ENCODE measurements at places on chromosomes 11 and 22.

GRCh38 chr11:66688561-66689534 lies 11.2 kb upstream of the RBM4B start:
- DNase-seq: no peak

DNA sequence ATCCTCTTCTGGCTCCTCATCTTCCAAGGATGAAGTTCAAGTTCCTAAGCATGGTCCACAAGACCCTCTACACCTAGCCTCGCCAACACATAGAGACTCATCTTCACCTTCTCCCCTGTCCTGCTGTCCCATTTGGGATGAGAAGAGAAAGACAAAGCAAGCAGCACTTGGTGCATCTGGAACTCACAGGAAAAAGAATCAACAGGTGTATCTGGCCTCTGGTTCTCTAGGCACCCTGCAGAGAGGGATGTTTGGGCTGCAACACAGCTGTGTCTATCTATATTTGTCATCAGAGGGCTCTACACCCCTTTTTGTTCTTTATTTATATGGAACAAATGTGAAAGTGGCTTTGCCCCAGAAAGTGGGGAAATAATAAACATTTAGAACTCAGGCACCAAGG lies 82.1 kb upstream of the GALNT18 start:
- DNase-seq: no peak

- DNase-seq: no peak
Measured at GRCh38 chr11:121309688-121310087, 17.1 kb downstream of the SC5D start.

GRCh38 chr11:48129697-48130395 lies 86.8 kb upstream of the OR4B1 start:
- no peak for DNase-seq

GRCh38 chr11:63764679-63765647 lies 3.6 kb downstream of the ZFTA start:
- DNase-seq: peak; percentile 58

- DNase-seq: no peak
Measured at GRCh38 chr11:124778281-124778680, 16.2 kb upstream of the ESAM start.

- DNase-seq: no peak
Measured at GRCh38 chr22:29820961-29821290, 17.1 kb downstream of the ASCC2 start.

DNA sequence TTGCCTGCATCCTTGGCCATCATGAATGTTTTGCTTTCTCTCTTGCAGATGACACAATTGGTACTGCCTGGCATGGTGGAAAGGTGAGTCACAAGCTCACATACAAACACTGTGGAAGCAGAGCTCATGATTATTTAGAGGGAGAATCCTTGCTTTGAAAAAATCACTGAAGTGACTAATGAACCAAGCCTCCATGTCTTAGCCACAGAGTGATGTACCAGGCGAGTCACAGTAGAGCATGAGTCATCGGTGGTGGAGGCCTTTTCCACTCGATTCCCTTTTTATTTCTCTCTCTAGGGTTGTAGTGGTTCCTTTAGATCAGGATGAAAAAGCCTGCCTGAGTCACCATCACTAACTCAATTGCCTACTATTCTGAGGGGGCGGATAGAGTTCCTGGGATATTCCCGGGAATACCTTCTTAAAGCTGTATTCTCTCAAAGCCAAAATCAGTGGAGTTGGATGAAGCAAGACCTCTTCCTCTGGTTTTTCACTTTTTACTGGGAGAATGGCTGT lies 49.6 kb upstream of the ALKBH3 start:
- peak; percentile 15 for DNase-seq

- DNase-seq: no peak
Measured at GRCh38 chr11:58629857-58630256, 7.4 kb downstream of the CNTF start.

DNA sequence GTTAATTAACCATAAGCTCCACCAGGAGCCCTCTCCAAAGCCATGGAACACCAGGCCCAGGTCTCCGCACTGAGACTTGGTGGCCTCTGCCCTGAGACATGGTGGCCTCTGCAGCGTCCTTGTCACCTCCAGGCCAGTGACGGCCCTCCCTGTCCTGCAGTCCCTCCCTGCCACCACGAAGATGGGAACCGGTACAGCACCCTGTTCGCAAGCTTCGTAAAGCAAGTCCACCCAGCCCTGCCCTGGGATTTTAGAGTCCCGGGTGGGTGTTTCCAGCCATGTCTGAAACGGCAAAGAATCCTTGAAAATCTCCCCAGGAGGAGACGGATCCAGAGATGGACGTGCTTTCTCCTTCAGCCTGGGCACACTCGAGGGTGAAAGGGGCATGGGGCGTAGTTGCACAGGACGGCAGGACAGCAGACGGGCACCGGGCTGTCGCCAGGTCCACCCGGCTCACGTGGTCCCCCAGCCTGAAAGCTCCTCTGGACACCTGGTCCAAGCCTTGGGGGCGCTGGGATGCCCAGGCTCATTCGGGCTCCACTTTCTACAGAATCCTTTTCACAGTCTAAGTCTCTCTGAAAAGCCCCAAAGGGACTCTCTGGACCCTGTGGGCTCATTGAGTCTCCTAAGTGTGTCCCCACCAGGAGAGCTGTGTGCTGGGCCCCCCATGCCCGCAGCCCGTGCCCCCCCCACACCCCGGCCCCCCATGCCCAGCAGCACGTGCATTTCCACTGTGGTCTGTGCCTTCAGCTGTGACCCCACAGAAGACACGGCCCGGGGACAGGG lies 456.2 kb downstream of the BRD1 start:
- DNase-seq: no peak

DNA sequence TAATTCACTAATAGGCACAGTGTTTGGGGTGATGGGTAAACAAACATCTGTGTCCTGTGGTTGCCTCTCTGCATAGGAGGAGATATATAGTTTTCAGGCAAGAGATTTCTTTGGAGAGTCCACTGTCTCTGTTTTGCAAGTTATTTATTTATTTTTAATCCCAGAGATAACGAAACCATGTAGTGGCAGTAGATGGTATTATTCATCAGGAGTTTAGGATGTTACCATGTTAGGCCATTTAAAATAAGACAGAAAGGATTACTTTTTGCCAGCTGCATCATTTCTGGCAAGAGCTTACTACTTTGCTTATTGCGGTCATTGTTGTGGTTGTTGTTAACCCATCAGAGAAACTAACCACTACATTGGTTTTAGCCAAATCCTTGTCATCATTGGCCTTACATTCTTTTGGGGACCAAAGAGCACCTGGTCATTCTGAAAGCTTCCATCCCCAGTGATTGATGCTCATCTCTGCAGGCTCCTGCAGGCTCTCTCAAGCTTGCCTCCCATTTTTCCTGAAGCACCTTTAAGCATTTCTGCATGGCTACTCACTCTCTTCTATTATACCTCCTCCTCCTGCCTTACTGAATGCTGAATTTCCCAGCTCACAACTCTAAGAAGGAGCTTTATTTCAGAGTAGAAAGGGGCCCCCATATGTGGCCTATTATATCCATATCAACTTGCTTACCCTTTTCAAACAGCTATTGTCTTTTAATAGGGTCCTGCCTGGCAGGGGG lies 84.4 kb downstream of the CSTPP1 start:
- DNase-seq: no peak

DNA sequence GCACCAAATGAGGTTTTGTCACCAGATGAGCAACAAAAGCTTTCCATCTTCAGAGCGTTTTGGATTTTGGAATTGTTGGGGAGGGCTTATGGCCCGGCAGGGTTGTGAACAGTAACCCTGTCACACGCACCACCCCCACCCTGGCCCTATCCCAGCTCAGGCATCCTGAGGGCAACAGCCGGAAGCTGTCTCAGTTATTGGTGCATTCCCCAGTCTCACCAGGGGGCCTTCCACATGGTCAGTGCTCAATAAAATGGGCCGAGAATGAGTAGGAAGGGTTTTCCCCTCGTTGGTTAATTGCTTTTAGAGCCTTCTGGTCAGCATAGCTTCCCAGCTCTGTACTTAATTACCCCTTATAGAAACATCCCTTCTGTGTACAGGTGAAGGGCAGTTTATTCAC lies 46.0 kb downstream of the LRP5 start:
- no peak for DNase-seq

DNA sequence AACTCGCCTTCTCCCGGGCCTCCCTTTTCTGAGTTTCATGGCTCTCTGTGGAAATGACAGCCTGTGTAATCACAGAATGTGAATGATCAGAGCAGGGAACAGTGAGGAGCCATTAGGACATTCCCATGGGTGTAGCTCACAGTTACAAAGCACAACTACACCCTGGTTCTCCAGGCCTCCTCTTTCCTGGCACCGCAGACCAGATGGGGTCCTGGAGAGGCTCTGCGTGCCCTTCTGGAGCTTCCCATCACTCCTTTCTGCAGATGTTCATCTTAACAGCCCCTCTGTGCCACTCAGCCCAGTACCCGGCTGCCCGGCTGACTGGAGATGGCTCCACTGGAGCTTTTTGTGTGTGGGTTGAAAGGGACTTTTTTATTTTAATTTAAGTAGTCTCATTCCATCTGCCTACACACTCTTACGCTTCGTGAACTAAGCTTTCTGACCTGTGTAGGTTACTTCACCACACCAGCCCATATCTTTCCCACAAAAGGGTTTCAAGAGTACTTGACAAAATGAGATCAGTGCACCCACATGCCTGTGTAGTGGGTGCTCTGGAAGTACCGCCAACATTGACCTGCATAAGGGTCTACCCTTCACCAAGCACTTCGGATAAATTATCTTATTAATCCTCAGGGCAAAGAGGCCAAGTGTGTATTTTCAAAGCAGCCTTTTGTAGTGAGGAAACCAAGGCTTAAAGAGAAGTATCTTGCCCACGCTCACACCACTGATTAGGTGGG lies 29.8 kb downstream of the SREBF2 start:
- no peak for DNase-seq

DNA sequence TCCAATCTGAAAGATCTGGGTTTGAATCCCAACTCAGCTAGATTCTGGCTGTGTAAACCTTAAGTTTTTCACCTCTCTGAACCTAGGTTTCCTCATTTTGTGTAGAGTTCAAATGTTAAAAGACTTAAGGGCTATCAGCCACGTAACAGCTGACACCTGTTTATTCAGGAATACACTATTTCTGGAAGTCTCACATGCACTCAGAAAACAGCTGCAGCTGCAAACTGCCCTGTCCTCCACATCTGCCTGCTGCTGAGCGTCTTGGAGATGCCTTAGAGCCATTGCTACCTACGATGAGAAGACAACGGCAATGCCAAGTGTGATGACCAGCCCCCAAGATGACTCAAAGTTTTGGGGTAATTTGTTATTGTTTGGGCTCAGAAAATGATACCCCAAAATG lies 6.7 kb upstream of the TRIM44 start:
- no peak for DNase-seq

- DNase-seq: no peak
Measured at GRCh38 chr22:27820896-27821866, 19.6 kb upstream of the MN1 start.

GRCh38 chr11:12174128-12174476 lies 63.7 kb downstream of the MICAL2 start:
- DNase-seq: no peak

DNA sequence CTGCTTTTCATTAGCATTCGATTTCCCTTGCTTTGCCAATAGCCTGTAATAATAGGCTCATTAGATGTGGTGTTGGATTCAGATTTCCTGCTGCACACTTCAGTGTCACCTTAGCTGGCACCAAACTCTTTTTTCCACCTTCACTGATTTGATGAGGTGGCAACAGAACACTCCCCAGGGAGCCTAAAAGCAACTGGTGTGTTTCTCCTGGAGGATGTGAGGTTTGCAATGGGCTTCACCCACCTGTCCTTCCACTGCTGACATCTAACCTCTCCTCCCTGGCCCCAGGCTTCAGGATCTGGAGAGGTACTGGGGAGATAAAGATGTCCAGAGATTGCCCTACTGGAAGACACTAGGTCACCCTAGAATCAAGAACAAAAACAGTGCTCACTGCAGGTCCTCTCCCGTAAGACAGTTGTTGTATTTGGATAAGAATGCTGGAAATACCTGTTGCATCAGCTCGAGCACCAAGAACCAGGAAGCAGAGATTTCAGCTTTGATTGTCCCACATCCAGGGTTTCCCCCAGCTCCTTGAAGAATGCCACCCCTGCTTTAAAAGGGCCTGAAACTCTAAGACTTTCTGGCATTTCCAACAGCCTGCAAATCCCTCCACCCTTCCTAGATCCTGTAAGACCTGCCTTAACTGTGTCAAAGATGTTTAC lies 96.9 kb downstream of the SLC1A2 start:
- no peak for DNase-seq

Data from uterus (tissue), 4 donors.